ENCODE measurements at places on chromosomes 16 and 17. TPM values are rescaled to one million over a fixed set of nuclear protein-coding genes. Genes with fewer than 3 reads are reported as not detected.

DNA sequence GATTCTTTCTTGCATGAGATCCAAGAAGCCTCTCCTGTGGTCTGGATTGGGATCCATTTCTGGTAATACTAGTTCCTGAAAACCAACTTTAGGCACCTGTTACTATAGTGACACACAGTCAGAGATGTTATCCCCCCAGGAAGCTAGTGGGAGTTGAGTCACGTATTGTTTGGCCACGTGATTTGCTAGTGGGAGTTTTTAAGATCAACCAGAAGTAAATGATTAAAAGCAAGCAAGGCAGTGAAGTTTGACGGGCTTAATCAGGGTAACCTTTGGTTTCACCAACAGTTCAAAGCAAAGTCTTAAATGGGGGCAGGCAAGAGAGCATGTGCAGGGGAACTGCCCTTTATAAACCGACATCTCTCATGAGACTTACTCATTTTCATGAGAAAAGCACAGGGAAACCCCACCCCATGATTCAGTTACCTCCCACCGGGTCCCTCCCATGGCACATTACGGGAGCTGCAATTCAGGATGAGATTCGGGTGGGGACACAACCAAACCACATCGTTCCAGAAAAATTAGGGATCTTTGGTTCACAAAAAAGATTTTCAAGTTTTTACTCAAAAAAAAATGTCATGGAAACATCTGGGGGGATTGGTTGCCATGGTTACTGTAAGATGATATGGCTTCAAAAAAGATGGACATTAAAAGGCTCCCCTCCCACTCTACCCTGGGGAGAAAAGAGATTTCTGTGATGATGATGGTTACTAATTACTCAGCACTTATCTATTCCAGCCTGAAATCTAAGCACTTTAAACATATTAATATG, 483.1 kb upstream of the ERCC4 start:
- H3K4me3 ChIP-seq: no peak overlapping the region
- H3K27me3 ChIP-seq: no peaks in the 10 kb centered on the region
- peaks cover 49% of the 10 kb centered on the region for H3K4me1 ChIP-seq
- no peaks in the 10 kb centered on the region for H3K36me3 ChIP-seq

CDH15 gene
- total RNA-seq: 0.41 TPM

BTBD17 gene
- total RNA-seq: 0.94 TPM

DNA sequence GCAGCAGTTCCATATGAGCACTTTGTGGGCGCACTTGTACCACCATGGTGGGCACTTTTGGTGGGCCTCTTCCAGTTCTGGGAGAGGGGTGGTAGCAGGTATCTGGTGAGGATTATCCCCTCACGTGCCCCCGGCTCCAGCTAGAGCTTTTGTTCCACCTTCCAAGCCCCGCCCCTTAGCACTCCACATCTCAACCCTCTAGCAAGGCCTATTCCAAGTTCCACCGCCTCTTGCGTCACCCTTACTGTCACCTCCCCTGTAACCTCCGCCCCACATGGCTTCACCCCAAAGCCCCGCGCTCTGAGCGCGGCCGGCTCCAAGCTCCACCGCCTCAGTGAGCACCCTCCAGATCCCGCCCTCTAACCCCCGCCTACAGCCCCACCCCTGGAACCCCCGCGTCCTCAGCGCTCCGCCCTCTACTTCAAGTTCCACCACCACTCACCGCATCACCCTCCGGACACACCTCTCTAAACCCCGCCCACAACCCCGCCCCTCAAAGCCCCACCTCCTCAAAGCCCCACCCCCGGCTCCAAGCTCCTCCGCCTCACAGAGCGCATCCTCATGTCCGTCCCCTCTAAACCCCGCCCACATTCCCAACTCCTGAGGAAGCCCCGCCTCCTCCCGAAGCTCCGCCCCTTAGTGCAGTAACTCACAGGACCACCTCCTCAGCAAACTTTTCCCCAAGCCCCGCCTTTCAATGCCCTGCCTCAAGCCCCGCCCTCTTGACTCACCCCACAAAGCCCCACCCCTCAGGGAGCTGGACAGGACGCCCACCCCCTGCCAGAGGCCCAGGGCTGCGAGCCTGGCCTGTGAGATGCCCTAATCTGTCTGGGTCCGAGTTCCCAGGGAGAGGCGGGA, 11.1 kb downstream of the SCN4A start:
- H3K4me1 ChIP-seq: peaks cover 20% of the 10 kb centered on the region
- H3K27ac ChIP-seq: 0 out of 2 replicates have a peak overlapping the region, but pooled peaks have one; percentile 70
- peak overlapping the region; percentile 76 for H3K4me3 ChIP-seq
- H3K27me3 ChIP-seq: no peaks in the 10 kb centered on the region
- H3K36me3 ChIP-seq: no peaks in the 10 kb centered on the region

DNA sequence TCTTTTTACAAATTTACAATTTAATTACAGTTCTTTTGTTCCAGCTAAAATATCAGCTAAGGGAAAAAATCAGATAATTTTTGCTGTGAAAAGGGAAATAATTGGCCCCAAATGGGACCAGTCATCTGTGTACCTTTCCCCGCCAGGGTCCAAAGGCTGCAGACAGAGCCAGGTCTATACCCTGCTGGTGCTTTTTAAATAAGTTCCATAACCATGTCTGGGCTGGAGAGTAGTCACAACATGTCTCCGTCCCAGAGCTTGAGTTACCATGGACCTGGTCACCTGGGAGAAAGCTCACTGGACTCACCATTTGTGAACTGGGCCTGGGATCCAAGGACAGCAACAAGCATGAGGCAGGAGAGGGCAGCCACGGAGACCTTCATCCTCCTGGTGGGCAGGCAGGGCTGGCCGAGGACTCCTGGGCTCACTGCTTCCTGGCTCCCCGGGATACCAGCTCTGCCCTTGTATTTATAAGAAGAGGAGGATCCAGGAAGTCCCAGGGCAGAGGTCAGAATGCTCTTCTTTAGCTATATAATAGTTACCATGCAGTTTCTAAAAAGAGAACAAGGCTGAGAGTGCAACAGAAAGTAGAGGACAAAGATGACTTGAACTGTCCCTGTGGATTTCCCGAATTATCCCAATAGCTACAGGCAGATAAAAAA, at the start of gene CCL15:
Gene CCL15, minus strand, starts transcription at position 444 of the 662 bp plus-strand sequence. Its CDS starts 61 bp downstream, at position 383.
- DNase-seq: no peak
- no peaks in the 10 kb centered on the region for H3K36me3 ChIP-seq
- H3K27ac ChIP-seq: no peak within 1 kb of the TSS
- H3K27me3 ChIP-seq: peaks cover 3% of the 10 kb centered on the region
- no peak within 1 kb of the TSS for H3K4me3 ChIP-seq
- H3K4me1 ChIP-seq: peaks cover 8% of the 10 kb centered on the region

DNA sequence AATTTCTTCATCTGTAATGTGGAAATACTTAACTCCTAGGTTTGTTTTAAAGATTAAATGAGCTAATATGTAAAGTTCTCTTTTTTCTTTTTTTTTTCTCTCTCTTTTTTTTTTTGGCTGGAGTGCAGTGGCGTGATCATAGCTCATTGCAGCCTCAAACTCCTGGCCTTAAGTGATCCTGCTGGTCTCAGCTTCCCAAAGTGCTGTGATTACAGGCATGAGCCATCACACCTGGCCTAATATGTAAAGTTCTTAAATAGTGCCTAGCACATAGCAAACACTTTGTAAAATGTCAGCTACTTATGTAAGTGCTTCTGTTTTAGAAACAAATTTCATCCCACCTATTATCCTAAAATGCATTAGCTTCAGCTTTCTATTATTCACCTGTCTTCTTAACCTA, 40.0 kb downstream of the TMC6 start:
- H3K27me3 ChIP-seq: no peaks in the 10 kb centered on the region
- peaks cover 76% of the 10 kb centered on the region for H3K36me3 ChIP-seq
- H3K27ac ChIP-seq: no peak overlapping the region
- DNase-seq: no peak
- no peak overlapping the region for H3K4me3 ChIP-seq
- H3K4me1 ChIP-seq: no peaks in the 10 kb centered on the region

- peaks cover 26% of the 10 kb centered on the region for H3K4me1 ChIP-seq
- DNase-seq: no peak
- H3K4me3 ChIP-seq: no peak overlapping the region
Measured at GRCh38 chr17:39684369-39685192, 3.3 kb downstream of the PGAP3 start.

DNA sequence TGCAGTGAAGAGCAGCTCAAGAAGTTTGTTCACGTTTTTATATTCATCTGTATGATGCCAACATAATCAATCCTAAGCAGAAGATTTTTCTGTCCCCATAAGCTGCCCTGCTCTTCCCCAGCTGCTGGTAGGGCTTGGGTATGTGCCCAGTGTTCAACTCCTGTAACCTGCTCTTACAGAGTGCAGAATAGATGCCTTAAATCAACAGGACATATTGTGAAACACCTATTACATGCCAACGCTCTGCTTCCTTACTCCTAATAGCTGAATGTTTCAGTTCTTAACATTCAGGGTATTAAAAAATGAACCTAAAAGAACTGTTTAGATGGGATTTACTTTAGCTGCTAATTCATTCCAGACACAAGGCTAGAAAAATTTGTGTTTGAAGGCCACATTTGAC, 190.9 kb downstream of the HS3ST3A1 start:
- no peaks in the 10 kb centered on the region for H3K27me3 ChIP-seq
- no peak for DNase-seq
- H3K4me3 ChIP-seq: no peak overlapping the region

DNA sequence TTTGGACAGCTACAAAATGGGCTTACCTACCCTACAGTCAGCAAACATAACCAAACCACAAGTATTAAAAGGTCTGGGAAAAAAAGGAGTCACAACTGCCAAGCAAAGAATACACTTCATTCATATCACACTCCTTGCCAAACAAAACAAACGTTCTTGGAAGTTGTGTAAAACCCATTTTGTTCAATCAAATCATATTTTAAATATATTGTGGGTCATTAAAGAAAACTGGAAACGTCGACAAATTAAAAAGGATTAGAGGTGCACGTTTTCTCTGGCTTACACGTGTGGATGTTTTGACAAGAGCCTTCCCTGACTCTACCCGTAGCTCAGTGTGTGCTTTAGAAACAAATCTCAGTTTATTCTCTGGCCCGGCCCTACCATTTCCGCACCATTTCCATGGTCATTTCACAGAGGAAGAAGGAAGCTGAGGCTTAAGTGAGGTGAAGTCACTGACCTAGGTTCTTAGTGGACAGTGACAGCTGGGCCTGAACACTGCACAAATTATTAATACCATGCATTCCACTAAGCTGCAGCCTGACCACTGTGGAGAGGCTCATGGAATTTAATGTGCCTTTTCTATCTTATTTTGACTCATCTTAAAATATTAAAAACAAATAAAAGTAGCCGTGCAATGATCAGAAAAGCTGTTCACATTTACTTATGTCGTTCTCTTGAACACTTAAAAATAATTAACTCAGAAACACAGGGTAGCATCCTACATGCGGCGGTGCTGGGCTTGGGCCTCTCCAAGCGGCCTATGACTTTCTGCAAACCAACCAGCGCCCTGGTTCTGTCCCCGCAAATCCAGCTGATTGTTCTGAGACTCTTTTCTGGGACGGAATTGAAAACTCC, 968 bp downstream of the CEP112 start:
- H3K4me1 ChIP-seq: peaks cover 9% of the 10 kb centered on the region
- H3K27ac ChIP-seq: no peak overlapping the region
- H3K27me3 ChIP-seq: peaks cover 10% of the 10 kb centered on the region
- no peak for DNase-seq
- no peaks in the 10 kb centered on the region for H3K36me3 ChIP-seq

- no peak overlapping the region for H3K27ac ChIP-seq
- H3K27me3 ChIP-seq: no peaks in the 10 kb centered on the region
- H3K36me3 ChIP-seq: no peaks in the 10 kb centered on the region
Measured at GRCh38 chr16:28543072-28543471, 4.3 kb upstream of the NUPR1 start.

DNA sequence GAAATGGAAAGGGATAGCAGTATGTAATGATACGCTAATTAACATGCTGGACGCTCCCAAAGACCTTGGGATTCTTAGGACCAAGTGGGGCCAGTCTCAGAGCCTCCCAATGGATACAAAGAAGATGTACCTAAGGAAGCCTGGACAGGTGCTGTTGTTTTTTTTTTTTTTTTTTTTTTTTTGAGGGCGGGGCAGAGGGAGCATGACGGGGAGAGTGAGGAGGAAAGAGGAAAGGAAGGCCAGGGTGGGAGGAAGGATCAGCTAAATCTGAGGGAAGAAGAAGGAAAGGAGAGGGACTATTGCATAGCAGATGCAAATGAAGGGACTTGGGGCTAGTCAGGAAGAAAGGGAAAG, 2.5 kb downstream of the VAMP2 start:
- no peak overlapping the region for H3K4me3 ChIP-seq
- H3K27ac ChIP-seq: peak overlapping the region; percentile 94
- no peak for DNase-seq
- peaks cover 8% of the 10 kb centered on the region for H3K36me3 ChIP-seq
- peaks cover 3% of the 10 kb centered on the region for H3K27me3 ChIP-seq

- peaks cover 6% of the 10 kb centered on the region for H3K27me3 ChIP-seq
- no peak overlapping the region for H3K4me3 ChIP-seq
- no peak overlapping the region for H3K27ac ChIP-seq
- H3K36me3 ChIP-seq: no peaks in the 10 kb centered on the region
Measured at GRCh38 chr17:73748508-73748907, 104.3 kb upstream of the SDK2 start.

- H3K4me3 ChIP-seq: no peak overlapping the region
- H3K27me3 ChIP-seq: no peaks in the 10 kb centered on the region
- H3K4me1 ChIP-seq: peaks cover 8% of the 10 kb centered on the region
- DNase-seq: no peak
Measured at GRCh38 chr16:7805686-7806396, 473.2 kb downstream of the RBFOX1 start.

SMIM22 gene
- 1.9 TPM for total RNA-seq

- no peak for DNase-seq
- H3K4me3 ChIP-seq: no peak overlapping the region
Measured at GRCh38 chr17:31580316-31580705, 188.8 kb downstream of the RAB11FIP4 start.

GRCh38 chr16:22326771-22327445, 29.7 kb downstream of the POLR3E start:
- H3K36me3 ChIP-seq: peaks cover 42% of the 10 kb centered on the region
- H3K4me1 ChIP-seq: no peaks in the 10 kb centered on the region
- H3K4me3 ChIP-seq: no peak overlapping the region
- H3K27me3 ChIP-seq: no peaks in the 10 kb centered on the region

TP53TG3 gene
- total RNA-seq: not detected

DNA sequence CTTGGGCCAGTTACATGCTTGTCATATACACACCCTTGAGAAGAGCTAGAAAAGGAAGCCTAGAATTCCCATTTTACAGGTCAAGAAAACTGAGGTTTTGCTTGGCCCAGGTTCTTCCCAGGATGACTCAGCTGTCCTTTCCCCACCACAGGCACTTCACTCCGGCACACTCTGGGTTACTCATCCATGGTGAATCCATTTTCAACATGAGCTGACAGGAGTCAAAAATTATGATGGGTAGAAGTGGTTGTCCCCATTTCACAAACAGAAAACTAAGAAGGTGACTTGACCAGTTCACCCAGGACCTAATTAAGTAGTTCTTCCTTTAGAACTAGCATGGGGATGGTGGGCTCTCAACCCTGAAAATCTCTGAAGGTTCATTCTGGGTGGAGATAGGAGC, 67.2 kb downstream of the USP22 start:
- no peak overlapping the region for H3K27ac ChIP-seq
- H3K4me1 ChIP-seq: no peaks in the 10 kb centered on the region
- H3K27me3 ChIP-seq: no peaks in the 10 kb centered on the region
- DNase-seq: no peak
- peaks cover 16% of the 10 kb centered on the region for H3K36me3 ChIP-seq

PTX4 gene
- total RNA-seq: 0.18 TPM

- no peak overlapping the region for H3K4me3 ChIP-seq
- 0 out of 2 replicates have a peak, but pooled peaks cover 2% of the 10 kb centered on the region for H3K4me1 ChIP-seq
- H3K36me3 ChIP-seq: no peaks in the 10 kb centered on the region
- H3K27ac ChIP-seq: no peak overlapping the region
- DNase-seq: no peak
- H3K27me3 ChIP-seq: peaks cover 3% of the 10 kb centered on the region
Measured at GRCh38 chr17:6035801-6036394, 34.3 kb upstream of the WSCD1 start.

Measured in WTC11 (cell line).